ENCODE measurements at places on chromosomes 2 and 18. TPM values are rescaled to one million over a fixed set of nuclear protein-coding genes. Genes with fewer than 3 reads are reported as not detected.

DNA sequence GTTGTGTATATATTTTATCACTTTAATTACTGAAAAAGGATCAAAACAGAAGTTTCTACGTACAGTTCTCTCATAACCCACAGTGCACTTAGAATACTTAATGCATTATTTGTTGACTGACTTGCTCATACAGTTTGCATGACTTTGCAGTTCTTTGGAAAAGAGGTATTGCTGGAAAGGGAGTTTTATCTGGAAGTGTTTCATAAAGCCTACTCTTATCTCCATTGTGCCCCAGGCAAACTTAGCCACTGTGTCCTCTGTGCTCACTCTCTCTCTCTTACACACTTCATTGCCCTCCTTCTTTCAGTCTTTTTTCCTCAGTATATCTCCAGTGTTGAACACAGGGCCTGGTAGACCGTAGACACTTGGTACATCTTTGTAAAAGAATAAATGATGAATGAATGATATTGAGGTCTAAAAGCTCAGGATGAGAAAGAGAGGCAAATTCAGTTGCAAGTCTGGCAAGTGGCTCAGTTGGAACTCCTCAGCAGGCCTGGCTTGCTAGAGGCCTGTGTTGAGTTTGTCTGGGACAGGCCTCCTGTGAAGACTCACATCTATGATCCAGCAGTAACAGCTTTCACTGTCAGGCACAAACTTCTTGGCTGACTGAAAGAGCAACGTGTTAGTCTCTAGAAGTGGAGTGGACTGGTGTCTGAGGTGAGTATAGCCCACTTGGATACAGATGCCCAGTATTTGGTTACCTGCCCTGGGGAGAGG is 56.1 kb downstream of the SETBP1 start:
- no peak for DNase-seq

The SPP2 gene
- total RNA-seq: 0.14 TPM

DNA sequence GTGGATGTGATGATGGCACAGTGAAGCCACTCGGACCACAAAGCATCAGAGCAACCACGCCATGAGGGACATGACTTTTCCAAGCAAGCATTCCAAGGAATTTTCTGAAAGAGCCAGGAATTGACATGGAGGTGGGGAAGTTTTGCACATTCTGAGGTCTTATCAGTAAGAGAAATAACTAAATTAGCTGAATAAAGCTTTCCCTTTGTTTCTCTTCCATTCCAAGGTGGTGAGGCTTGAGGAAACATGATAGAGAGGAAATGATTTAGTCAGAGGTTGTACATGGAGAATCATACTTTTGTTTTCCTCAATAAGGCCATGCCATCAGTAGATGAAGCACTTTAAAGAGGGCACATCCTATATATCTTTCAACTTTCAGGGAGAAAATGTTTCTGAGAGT is 115.7 kb upstream of the MMADHC start:
- no peak for DNase-seq

DNA sequence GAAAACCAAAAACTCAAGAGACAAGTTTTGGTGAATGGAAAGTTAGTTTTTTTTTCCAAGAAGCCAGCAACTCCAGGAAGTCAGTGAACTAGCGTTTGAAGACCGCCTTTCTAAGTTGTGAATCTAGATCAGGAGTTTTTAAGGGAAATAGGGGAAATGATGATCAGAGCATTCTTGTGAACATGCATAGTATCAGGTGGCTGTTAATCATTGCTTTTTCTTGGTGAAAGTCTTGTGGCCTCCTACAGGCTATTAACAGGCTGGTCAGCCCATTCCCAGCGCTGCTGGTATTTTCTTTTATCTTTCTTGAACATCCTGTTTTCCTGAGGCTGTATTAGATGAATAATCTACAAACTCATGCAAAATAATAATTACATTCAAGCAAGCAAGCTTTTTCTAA is 155.8 kb downstream of the PTPRM start:
- DNase-seq: no peak

GRCh38 chr2:120016800-120017199 is 3.9 kb downstream of the EPB41L5 start:
- no peak for DNase-seq

GRCh38 chr2:31294196-31294595 is 60.2 kb downstream of the EHD3 start:
- DNase-seq: no peak

The DPP10 gene
- not detected for total RNA-seq

DNA sequence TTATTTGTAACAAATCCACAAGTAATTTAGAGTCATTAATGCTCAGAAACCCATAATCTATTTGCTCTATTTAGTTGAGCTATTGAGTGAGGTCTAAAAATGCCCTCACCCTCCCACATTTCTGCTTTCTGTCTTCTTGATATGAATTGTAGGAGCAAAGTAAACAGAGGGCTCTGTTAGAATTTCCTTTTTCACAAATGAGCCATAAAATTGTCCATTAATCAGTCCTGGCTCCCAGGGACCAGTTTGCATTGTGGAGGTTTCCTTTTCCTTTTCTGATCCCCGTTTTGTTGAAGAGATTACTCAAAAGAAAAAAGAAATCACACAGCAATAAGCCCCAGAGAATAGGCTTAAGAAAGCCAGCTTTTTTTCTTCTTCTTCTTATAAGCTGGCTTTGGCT is 476.7 kb downstream of the EPHA4 start:
- no peak for DNase-seq

DNA sequence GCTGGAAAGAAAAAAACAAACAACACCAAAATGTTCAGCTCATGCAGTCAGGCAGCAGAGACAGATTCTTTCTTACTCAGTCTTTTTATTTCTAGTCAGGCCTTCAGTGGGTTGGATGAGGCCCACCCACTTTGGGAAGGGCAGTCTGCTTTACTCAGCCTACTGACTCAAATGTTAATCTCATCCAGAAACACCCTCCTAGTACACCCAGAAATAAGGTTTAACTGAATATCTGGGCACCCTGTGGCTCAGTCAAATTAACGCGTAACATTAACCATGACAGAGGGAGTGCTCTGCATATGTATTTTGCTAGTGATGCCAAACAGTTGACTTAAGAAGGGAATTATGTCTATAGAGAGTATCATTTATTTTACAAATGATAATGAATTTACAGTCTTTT is 401.6 kb downstream of the PARD3B start:
- no peak for DNase-seq

- no peak for DNase-seq
Observed at GRCh38 chr2:98917031-98917471, 19.0 kb downstream of the CRACDL start.

The UGT1A10 gene
- not detected for total RNA-seq

DNA sequence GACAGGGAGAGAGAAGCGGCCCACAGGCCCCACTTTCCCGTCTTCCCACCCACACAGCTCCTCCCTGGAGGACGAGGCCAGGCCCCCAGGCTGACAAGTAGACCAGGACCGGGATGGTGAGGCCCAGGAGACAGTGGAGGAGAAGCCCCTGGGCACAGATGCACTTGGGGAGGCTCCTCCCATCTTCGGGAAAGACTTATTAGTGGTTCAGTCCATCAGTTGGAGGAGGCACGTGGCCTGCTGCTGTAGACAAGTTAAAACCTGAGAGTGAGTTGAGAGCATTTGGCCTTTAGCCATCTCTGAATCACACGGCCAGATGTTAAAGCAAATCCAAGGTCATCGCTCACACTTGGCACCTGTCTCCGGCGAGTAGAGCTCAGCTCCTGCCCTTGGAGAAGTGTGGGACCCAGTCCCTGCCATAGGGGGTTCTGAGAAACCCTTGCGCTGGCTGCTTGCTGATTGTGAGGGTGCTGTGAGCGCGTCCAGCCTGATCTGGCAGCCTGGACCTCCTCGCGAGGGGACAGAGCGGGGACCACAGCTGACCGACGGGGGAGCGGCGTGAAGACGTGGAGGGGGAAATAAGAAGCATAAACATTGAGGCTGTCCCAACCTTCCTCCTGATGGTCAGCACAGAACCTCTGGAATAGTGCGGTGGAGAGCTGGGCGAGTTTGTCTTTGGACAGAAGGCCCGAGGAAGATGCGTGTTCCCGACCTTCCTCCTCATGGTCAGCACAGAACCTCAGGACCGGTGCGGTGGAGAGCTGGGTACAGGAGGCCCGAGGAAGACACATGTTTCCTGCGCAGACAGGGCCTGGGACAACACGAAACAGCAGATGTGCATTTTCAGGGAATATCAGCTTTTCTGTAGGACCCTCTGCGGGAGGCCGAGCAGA is 24.7 kb upstream of the ALLC start:
- peak; percentile 61 for DNase-seq

The FABP1 gene
- 0.32 TPM for total RNA-seq

GRCh38 chr2:69789772-69790600 is 39.5 kb upstream of the GMCL1 start:
- no peak for DNase-seq

DNA sequence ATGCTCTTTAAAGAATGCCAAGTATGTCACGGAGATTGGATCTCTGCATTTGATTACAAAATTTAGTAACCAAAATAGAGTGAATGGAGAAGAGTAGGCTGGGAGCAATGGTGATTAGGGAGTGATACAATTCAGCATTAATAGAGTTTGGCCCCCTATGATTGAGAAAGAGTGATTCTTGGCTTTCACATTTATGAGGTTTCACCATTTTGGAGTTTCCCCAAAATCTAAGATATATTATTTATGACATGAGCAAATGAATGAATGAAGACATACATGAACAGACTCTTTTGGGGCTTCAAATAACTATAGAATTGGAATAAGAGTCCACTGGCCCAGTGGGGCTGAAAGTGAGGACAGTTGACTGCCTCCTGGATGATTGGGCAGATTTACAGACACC is 255.2 kb downstream of the LPIN1 start:
- DNase-seq: no peak

The TLX2 gene
- not detected for total RNA-seq

The GYPC gene
- total RNA-seq: 26.1 TPM

GRCh38 chr18:11671156-11671555 is 17.9 kb upstream of the GNAL start:
- no peak for DNase-seq

GRCh38 chr18:71443706-71444480 is 1100.2 kb downstream of the CBLN2 start:
- DNase-seq: no peak

The FBXO15 gene
- not detected for total RNA-seq

The MAP2 gene
- total RNA-seq: 63.3 TPM

DNA sequence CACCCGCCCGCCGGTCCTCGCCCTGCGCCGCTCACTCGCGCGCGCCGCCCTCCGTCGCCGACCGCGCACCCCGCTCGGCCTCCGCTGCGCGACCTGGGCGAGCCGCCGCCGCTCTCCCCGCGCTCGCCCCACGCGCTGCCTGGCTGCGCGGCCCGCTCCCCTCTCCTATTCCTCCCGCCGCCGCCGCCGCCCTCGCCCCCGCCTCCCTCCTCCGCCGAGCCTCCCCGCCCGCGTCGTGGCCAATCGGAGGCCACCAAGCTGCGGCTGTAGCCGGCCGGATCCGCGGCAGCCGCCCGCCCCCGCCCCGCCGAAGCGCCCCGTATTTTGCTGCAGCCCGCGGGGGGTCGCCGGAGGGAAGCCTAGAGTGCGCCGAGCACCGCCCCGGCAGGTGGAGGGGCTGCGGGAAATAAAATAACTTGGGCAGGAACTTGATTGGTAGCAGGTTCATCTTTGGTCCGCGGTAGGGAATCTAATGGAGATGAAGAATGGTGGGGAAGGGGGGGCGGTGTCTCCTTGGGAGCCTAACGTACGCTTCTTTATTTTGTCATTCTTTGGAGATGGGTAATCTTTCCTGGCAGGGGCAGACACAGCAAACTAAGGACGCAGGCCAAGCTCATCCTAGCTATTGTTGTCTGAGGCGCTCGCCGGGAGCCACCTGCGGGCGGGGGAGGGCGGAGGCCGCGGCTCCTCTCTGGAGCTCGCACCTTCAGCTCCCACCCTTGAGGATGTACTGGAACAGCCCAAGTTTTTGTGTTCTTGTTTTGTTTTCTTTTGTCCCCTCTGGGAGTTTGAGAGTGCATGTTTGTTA is 1.1 kb upstream of the CDH2 start:
- DNase-seq: peak; percentile 42

- DNase-seq: no peak
Observed at GRCh38 chr2:43254331-43254730, 27.9 kb upstream of the ZFP36L2 start.

Measured in SJCRH30 (cell line).